Large intestine (tissue), 12 donors: ENCODE measurements at places on chromosomes 2 and 18.

DNA sequence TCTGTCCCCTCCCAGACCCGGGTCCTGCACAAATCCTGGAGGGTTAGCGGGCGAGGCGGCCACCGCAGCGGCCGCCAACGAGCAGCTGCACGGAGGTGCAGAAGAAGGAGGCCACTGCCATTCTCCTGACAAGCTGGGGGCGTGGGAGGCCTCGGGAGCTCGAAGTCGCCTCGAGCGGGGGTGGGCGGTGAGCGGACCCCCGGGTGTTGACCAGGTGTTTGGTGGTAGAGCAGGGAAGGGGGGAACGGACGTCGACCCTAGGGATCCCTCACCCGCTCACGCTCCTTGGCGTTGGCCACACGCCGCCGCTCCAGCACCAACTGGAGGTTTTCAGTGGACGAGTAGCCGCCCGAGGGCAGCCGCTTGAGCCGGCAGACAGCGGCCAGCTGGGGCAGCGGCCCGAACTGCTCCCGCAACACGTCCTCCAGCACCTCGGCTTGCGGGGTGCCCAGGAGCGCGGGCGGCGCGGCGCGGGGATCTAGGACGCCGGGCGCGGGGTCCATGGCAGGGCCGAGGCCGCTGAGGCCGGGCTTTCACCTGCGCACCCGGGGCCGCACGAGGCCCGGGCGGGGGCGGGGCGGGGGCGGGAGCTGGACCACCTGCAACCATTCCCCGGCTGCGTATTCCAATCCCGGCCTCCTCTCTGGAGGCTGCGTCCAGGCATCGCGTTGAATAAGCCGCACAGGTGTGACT lies at the start of gene FIGLA:
FIGLA (minus strand) TSS at position 508 of the 693 bp plus-strand sequence; CDS start at position 503, 5 bp downstream.
- DNase-seq: peak; percentile 11

DNA sequence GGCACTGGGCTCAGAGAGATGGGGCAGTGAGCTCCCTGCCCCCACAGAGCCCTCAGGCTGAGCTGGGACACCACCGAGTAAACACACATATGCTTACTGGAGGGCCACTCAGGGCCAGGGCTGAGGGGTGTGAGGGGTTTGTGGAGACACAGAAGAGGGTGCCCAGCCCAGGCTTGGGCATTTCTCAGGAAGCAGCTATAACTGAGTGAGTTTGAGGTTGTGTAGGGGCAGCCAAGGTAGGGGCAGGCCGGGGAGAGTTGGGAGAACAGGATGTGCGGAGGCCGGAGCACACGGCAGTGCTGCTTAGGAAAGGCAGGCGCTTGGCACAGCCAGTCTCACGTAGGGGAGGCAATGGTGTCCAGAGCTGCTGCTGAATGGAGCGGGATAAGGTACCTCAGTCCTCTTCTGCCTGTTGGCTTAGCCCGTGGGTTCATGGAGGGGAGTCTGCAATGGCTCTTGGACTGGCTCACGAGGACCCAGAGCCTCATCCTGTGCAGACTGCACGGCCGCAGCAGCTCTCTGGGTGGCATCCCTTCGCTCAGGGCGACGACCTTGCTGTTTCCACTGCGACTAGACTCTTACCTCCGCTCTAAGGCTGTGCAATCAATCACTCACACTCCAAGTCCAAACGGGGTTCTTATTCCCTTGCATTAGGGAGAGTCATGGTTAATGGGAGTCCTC lies 466.1 kb upstream of the HS6ST1 start:
- no peak for DNase-seq

- DNase-seq: peak; percentile 7
These were observed 540.1 kb downstream of the NRXN1 start for GRCh38 chr2:50491541-50492476.

GRCh38 chr18:5895876-5896740 lies 786 bp upstream of the TMEM200C start:
- peak; percentile 40 for DNase-seq

GRCh38 chr2:3598912-3599854 lies 4.3 kb downstream of the COLEC11 start:
- no peak for DNase-seq

GRCh38 chr2:102350137-102350793 lies 5.3 kb upstream of the IL18R1 start:
- DNase-seq: no peak

GRCh38 chr2:199855812-199856211 lies 4.8 kb upstream of the FTCDNL1 start:
- DNase-seq: no peak

- no peak for DNase-seq
These were observed 129.6 kb downstream of the PMS1 start for GRCh38 chr2:189913821-189914220.
